Spleen (tissue), 13 donors: ENCODE measurements at places on chromosomes 1 and 21. TPM values are rescaled to one million over a fixed set of nuclear protein-coding genes. Genes with fewer than 3 reads are reported as not detected.

UHMK1 gene
- 23.8 TPM for polyA plus RNA-seq

ZNF593OS gene
- 0.26 TPM for polyA plus RNA-seq

DNA sequence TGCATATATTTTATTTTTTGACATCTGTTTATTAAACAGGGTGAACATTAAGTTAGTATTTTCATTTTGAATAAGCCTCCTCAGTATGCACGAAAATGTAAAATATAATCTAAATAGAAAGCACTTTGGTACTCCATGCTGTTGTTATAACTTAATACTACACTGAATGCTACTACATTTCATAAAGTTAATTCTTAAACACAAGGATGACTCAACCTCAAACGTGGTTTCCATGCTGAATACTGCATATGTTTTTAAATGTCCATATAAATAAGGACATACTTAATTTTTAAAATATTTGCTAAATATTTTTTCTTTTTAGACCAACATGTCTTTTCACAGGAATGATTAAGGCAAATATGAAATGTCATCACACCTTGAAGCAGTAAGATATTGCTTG, 83.9 kb downstream of the USP24 start:
- no peak for DNase-seq

DMBX1 gene
- not detected for polyA plus RNA-seq

LY9 gene
- 40.1 TPM for polyA plus RNA-seq

- no peak for DNase-seq
These were observed 16.5 kb downstream of the SLC37A1 start for GRCh38 chr21:42530167-42530518.

CASQ1 gene
- 1.5 TPM for polyA plus RNA-seq

GRCh38 chr1:165910764-165911421, 83.5 kb downstream of the UCK2 start:
- no peak for DNase-seq

- DNase-seq: no peak
These were observed 17.8 kb upstream of the RSBN1 start for GRCh38 chr1:113830039-113830438.

LCE1A gene
- polyA plus RNA-seq: not detected

HEYL gene
- 1.5 TPM for polyA plus RNA-seq

DNA sequence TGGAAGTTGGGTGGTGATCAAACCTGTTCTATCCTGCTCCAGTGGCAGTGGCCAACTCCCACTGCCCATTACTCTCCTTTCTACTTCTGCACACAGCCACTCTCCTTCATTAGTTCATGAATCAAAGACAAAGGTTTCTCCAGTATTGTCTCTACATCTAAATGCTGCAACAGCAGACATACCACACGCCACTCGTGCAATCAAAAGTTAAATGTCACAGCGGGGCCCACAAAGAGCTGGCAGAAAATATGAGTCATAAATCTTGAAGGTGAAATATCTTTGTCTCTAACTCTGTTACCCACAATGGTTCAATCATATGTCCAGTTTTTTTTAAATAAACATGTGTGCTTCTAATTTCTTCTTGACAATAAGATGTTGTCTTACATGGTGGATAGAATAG, 13.3 kb downstream of the APCS start:
- no peak for DNase-seq

- no peak for DNase-seq
These were observed 3.8 kb upstream of the SLC50A1 start for GRCh38 chr1:155131856-155132255.

- DNase-seq: no peak
These were observed 17.1 kb downstream of the EPHA2 start for GRCh38 chr1:16138772-16139221.

GRCh38 chr1:7352364-7352763, 418.7 kb upstream of the VAMP3 start:
- DNase-seq: peak; percentile 43

TSSK3 gene
- 2.9 TPM for polyA plus RNA-seq

DNA sequence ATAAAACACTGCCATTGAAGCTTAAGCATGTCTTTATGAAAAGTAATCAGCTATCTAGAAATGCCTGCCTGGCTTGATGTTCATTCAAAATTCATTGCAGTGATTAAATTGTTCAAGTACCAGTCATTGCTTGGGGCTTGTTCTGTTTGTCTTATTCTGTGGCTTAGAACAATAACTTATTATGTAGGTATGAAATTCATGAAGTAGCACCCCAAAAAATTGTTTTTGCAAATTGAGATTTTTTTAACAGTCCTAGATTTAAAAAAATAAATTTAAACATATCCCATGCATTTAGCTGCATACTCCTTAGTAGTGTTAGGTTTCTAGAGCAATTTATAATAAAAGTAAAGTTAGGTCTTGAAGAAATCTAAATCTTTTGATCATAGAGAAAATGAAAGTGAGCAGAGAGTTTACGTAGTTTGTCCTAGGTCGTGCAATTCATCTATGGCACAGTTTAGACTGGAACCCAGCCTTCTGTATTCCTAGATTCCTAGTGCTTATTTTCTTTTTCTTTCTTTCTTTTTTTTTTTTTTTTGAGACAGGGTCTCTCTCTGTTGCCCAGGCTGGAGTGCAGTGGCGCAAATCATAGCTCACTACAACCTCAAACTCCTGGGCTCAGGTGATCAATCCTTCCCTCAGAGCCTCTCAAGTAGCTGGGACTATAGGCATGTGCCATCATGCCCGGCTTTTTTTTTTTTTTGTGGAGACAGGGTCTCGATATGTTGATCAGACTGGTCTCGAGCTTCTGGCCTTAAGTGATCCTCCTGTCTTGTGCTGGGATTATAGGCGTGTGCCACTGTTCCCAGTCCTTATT, 9.3 kb downstream of the MIER1 start:
- DNase-seq: no peak

DNA sequence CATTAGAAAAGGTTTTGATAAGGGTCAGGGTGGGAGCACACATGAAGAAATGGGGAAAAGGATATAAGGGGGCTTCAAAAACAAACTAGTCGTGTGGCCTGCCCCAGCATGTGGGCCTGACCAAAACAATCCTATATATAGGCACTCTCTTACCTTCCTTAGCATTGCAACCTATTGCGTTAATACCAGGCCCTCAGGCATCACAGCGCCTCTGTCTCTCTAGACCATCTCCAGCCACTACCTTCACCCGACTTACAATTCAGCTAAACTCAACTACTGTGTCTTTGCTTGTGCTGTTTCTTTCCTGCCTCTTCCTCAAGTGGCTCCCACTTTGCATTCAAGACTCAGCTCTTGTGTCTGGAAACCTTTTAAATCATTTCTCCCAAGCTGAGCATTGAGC, 47.0 kb upstream of the GJA5 start:
- DNase-seq: no peak

BACH1 gene
- 6.7 TPM for polyA plus RNA-seq

DNA sequence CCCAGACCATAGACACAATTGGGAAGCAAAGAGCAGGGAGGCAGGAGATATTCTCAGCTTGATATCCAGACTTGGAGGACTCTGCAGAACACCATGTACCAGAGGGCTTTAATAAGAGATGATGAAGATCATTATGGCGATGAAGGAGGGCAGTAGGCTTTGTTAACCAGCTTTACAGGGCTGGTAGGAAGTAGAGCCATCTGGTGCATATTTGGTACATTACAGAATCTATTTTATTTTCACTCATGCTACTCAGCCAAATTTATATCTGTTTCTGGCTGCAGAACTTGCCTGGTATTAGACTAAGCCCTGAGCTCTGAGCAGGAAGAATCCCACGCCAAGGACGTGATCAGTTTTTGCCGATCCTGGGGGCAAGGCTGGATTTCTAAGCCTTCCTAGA, 61.8 kb upstream of the SYT6 start:
- no peak for DNase-seq

DNA sequence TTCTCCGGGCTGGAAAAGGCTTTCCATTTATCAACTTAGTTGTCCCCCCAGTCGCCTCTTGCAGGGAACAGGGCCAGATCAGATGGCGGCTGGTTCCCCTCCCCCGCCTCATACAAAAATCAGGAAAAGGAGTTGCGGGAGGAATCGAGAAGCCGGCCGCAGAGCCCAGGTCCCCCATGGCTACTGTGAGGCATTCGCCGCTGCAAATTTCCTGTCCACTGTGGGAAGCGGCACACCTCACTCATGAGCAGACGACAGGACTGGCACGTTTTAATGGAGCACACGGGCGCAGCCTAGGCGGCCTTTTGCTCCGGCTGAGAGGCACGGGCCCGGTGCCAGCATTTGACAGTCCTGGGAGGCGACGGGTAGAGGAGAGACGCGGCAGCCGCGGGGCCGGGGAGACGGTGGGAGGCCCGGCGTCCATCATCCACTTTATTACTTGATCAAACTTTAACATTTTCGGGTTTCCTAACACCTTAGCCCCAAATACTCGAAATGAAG, 1.1 kb downstream of the GNG4 start:
- DNase-seq: peak; percentile 65

GRCh38 chr1:73100216-73100615, 817.9 kb upstream of the NEGR1 start:
- DNase-seq: no peak

GRCh38 chr1:30511991-30512913, 211.1 kb downstream of the MATN1 start:
- DNase-seq: no peak

DNA sequence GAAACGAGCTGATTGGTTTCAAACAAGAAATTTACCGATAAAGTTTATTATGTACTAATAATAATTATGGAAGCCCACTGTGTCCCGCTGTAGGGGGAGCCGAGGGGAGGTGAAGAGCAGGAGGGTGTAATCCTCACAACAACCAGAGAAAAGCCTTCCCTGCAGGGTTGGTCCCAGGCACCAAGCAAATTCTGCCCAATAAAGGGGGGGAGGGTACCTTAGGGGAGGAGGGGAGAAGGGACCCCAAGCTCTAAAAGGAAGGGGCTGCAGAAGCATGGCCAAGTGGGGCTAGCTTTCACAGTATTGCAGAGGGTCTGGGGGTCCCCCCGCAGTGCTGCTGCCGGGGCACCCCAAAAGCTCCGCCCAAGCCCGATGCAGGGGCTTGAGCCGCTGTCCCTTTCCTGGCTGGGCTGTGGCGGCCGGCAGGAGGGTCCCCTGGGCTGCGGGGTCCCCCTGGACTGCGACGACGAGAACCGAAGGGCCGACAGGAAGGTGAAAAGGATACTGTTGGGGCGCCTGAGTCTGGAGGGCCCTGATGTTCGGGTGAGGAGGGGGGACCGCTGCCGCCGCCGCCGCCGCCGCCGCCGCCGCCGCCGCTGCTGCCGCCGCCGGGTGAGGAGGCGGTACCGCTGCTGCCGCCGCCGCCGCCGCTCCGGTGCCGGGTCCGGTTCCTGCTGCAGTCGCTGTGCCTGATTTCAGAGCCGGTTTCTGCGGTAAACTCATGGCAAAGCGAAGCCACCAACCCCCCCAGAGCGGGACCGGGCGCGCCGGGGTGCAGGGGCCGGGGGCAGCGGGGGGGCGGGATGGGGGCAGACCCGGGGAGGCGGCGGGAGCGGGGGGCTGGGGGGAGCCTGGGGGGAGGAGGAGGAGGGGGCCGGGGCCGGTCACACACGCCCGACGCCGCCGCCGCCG, 771 bp downstream of the EIF4G3 start:
- DNase-seq: peak; percentile 91

DNA sequence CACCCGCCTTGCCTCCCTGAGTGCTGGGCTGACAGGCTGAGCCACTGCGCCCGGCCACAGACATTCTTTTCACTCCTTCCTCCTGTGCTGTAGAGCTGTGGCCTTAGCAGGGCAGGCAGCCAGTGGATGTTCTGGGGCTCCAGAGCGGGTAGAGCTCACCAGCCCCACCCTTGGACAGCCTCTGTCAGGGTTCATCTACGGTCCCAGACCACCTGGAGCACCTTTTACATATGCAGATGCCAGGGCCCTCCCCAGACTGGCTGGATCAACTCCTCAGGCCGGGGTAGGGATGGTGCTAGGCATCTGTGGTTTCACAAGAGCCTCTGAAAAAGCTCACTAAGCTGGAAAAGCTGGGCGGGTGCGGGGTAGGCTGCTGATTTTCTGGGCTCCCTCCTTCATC, 4.6 kb downstream of the ATP13A2 start:
- DNase-seq: no peak

DNA sequence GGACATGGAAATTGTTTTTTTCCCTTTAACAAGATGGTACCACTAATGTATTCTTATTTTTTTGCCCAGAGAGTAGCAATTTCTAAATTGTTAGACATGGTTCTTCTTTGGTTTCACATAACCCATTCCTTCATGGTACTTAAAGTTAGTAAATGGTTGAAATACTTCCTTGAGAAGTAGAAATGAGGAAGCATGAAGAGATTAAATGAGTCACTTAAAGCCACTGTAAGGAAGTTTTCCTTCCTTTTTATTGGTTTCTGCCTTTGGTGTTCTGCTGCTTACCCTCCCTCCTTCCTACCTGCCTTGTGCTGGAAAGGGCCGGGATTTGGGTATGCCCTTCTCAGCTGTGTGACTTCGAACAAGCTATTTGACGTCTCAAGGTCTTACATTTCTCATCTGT, 101.0 kb downstream of the KIF26B start:
- DNase-seq: no peak

GRCh38 chr1:6831366-6831765, 46.1 kb downstream of the CAMTA1 start:
- no peak for DNase-seq

COL8A2 gene
- 5.9 TPM for polyA plus RNA-seq

DNA sequence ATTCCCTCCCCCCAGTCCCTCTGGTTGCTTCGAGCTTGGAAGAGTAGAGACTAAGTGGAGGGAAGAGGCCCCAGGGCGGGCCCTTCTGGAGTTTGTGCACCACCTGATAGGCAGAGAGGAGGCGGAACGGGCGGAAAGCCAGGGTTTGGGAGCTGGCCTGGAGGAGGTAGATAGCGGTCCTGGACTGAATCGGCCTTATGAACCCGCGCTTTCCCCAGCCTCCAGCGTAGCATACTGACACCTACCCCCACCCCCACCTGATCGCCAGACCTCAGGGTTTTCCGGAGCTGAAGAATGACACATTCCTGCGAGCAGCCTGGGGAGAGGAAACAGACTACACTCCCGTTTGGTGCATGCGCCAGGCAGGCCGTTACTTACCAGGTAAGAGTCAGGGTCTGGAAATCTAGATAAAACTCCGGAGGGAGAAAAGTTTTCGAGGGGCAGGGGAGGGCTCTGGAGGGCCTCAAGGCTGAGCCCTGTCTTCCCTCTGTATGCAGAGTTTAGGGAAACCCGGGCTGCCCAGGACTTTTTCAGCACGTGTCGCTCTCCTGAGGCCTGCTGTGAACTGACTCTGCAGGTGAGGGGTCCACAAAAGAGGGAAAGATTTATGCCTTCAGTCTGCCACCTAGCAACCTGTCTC, 705 bp downstream of the UROD start:
- peak; percentile 86 for DNase-seq

GRCh38 chr1:160884579-160884978, 401 bp downstream of the ITLN1 start:
- no peak for DNase-seq

DNA sequence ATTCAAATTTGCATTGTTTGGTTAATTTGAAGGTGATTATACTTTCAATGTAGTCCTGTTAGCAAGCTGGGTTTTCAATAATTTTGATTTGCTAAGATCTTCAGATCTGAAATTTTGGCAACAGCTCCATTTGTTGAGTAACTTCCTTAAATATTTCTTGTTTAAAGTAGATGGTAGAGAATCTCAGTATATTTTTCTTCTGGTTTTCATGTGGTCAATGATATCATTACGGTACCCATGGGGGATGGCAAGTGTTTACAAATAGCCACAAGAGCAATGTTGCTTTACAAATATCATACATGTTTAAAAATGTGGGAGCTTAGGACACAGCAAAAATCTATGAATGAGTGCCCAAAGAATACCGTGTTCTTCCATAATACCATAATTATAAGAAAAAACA, 175.9 kb downstream of the IFI44 start:
- no peak for DNase-seq

CFAP107 gene
- not detected for polyA plus RNA-seq

GRCh38 chr1:92461364-92462097, 25.2 kb downstream of the GFI1 start:
- DNase-seq: no peak

GUCA2A gene
- not detected for polyA plus RNA-seq
